ENCODE measurements at places on chromosomes 5 and 9. TPM values are rescaled to one million over a fixed set of nuclear protein-coding genes. Genes with fewer than 3 reads are reported as not detected.
A peak's percentile ranks its signal among the peaks of the same experiment; 100 is the strongest.

GRCh38 chr9:87875831-87876545 lies 6.7 kb upstream of the SPATA31E1 start:
- H3K4me3 ChIP-seq: no peak overlapping the region
- H3K27me3 ChIP-seq: peaks cover 3% of the 10 kb centered on the region
- DNase-seq: no peak
- no peak overlapping the region for H3K27ac ChIP-seq
- peaks cover 15% of the 10 kb centered on the region for H3K36me3 ChIP-seq
- H3K4me1 ChIP-seq: peaks cover 43% of the 10 kb centered on the region

GRCh38 chr5:929596-929995 lies 36.9 kb downstream of the TRIP13 start:
- H3K27ac ChIP-seq: no peak overlapping the region
- 0 out of 2 replicates have a peak, but pooled peaks cover 4% of the 10 kb centered on the region for H3K36me3 ChIP-seq
- no peak for DNase-seq
- H3K4me1 ChIP-seq: peaks cover 8% of the 10 kb centered on the region
- peaks cover 9% of the 10 kb centered on the region for H3K27me3 ChIP-seq
- no peak overlapping the region for H3K4me3 ChIP-seq

- no peaks in the 10 kb centered on the region for H3K27me3 ChIP-seq
- H3K27ac ChIP-seq: no peak overlapping the region
- H3K4me3 ChIP-seq: no peak overlapping the region
- peaks cover 43% of the 10 kb centered on the region for H3K36me3 ChIP-seq
- no peak for DNase-seq
- no peaks in the 10 kb centered on the region for H3K4me1 ChIP-seq
Observed at GRCh38 chr9:98108531-98109031, 10.4 kb downstream of the TRIM14 start.

- H3K4me3 ChIP-seq: no peak overlapping the region
- H3K36me3 ChIP-seq: peaks cover 5% of the 10 kb centered on the region
- H3K27ac ChIP-seq: no peak overlapping the region
- H3K27me3 ChIP-seq: no peaks in the 10 kb centered on the region
Observed at GRCh38 chr5:117161718-117162335, 587.2 kb upstream of the SEMA6A start.

DNA sequence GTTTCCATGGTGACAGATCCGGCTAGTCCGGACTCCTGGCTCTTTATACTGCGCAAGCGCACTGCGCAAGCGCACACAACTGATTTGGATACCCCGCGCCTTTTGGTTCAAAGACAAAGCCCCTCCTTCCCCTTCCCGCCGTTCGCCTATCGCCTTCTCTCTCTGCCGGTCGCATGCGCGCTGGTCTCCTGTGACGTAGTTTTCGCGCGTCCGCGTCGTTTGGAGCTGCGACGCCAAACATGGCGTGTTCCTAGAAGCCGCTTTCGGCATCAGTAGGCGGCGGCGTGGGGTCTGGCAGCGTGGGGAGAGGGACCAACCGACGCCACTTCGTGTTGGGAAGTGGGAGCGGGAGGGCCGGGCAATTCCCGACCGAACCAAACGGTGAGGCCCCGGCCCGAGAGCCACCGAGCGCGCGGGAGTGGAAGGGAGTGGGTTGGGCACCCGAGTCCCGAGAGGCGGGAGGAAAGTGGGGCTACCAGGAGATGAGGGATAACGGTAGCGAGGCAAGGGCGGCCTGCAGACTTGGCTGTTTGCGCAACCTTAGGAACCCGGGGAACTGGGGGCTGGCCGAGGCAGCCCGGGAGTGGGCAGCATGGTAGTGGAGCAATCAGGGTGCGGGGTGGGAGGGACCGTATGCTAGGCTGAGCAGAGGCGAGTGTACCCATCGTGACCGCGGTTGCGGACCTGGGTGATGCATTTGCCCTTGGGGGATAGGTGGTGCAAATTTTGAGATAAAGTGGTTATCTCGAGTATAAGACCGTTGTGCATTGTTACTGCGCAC lies at the start of gene IPO11:
IPO11 (plus strand) TSS at position 215 of the 781 bp plus-strand sequence. CDS start 24,517 bp downstream, outside the sequence.
- DNase-seq: peak; percentile 99
- H3K4me1 ChIP-seq: peaks cover 17% of the 10 kb centered on the region
- H3K36me3 ChIP-seq: no peaks in the 10 kb centered on the region
- H3K27me3 ChIP-seq: no peaks in the 10 kb centered on the region
- H3K4me3 ChIP-seq: peak within 1 kb of the TSS; percentile 88

GRCh38 chr9:104993291-104993963 lies 65.5 kb upstream of the ABCA1 start:
- H3K36me3 ChIP-seq: no peaks in the 10 kb centered on the region
- H3K4me1 ChIP-seq: peaks cover 48% of the 10 kb centered on the region
- peak overlapping the region; percentile 12 for H3K4me3 ChIP-seq

- no peak overlapping the region for H3K27ac ChIP-seq
- H3K4me1 ChIP-seq: peaks cover 25% of the 10 kb centered on the region
- DNase-seq: no peak
- H3K27me3 ChIP-seq: peaks cover 2% of the 10 kb centered on the region
- H3K4me3 ChIP-seq: no peak overlapping the region
Observed at GRCh38 chr9:34334916-34335315, 5.5 kb downstream of the NUDT2 start.

DNA sequence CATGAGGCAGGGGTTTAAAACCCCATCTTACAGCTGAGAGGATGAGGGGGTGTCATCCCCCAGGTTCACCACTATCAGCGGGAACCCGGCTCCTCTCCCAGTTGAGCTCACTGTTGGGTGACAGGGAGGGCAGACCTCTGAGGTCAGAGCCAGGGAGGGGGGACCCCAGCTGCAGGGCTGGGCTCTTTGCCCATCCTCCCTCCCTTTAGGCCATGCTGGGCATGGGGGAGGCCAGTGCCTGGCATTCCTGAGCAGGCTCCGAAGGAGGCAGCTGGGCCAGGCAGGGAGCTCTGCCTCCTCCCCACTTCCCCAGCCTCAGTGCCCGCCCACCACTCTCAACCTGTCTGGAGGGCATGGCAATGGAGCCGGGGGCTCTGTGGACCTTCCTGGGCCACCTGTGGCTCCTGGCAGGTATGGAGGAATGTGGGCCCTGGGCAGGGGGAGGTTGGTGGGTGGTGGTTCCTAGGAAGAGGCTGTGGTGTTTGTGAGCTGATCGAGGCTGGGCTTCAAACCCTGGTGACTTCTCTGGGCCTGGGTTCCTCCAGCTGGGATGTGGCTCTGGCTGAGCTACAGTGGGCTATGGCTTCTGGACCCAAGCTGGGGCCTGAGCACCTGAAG lies 12.6 kb downstream of the CRB2 start:
- peaks cover 6% of the 10 kb centered on the region for H3K4me1 ChIP-seq
- DNase-seq: no peak
- H3K4me3 ChIP-seq: no peak overlapping the region
- no peaks in the 10 kb centered on the region for H3K36me3 ChIP-seq

- H3K27me3 ChIP-seq: peaks cover 7% of the 10 kb centered on the region
- H3K4me1 ChIP-seq: peaks cover 9% of the 10 kb centered on the region
- no peaks in the 10 kb centered on the region for H3K36me3 ChIP-seq
- H3K27ac ChIP-seq: no peak overlapping the region
- DNase-seq: no peak
Observed at GRCh38 chr5:38726279-38726678, 119.5 kb upstream of the OSMR start.

- no peaks in the 10 kb centered on the region for H3K27me3 ChIP-seq
- H3K4me1 ChIP-seq: peaks cover 55% of the 10 kb centered on the region
- peak overlapping the region; percentile 94 for H3K4me3 ChIP-seq
- no peak for DNase-seq
- no peaks in the 10 kb centered on the region for H3K36me3 ChIP-seq
- peak overlapping the region; percentile 86 for H3K27ac ChIP-seq
Observed at GRCh38 chr9:96450613-96451528, 902 bp downstream of the HABP4 start.

Gene OBP2B
- not detected for total RNA-seq

Gene KCTD16
- 1.6 TPM for total RNA-seq

Gene OCLN
- 0.71 TPM for total RNA-seq
